ENCODE measurements at places on chromosomes 7 and 10.

DNA sequence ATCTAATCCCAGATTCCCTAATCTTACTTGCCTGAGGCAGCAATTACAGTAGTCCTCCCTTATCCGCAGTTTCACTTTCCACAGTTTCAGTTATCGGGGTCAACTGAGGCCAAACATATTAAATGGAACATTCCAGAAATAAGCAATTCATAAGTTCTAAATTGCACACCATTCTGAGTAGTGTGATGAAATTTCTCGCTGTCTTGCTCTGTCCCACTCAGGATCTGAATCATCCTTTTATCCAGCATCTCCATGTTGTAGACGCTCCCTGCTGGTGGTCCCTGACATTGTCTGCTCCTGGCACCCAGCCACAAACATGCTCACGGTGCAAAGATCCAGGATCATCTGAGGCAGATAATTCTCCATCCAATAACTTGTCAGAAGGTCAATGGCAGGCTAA is 128.7 kb upstream of the CXCL12 start:
- no peak for DNase-seq

DNA sequence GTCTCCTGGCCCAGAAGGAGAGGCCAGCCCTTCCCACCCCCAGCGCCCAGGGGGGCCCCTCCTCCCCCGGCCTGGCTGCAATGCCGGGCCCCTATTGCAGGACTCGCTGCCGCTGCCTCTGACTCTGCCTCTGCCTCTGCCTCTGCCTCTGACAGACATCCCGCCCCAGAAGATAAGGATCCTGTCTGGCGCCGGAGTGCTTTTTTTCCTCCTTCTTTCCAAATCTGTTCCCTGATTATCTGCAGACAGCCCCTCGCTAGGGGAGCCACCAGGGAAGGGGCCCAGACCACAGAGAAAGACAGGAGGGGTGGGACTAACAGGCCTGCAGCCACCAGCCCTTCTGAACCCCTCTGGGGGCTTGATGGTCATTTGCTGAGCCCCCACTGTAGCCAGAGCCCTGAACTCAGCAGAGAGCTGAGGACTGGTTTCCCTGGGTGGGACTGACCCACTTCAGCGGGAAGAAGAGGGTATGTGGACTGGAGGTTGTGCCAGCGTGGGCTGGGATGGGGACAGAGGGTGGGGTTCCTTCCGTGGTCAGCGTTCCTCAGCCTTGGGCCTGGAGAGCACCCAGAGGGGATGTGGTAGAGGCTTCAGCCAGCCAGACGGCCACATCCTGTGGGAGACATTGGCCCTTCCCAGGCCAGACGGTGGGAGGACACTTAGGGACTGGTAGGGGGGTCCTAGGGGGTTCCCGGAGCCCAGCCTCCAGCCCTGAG is 22.8 kb downstream of the UNC5B start:
- DNase-seq, result no peak

- DNase-seq, result no peak
Measured at GRCh38 chr10:35236739-35237138, 99.6 kb upstream of the CCNY start.

DNA sequence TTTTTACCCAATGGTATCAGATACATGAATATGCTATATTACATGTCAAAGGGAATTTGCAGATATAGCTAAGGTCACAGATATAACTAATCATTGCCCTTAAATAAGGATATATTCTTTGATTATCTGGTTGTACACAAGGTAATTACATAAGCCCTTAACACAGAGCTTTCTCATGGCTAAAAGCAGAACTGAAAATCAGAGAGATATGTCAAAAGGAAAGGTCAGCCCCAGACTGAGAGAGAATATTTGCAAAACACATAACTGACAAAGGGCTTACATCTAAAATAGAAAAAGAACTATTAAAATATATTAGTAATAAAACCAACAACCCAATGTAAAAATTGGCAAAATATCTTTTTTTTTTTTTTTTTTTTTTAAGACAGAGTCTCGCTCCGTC is 1029.5 kb upstream of the LRRN3 start:
- no peak for DNase-seq

GRCh38 chr7:77655836-77656455 is 40.3 kb upstream of the RSBN1L start:
- peak; percentile 45 for DNase-seq

- no peak for DNase-seq
Measured at GRCh38 chr10:19929506-19930140, 113.4 kb downstream of the PLXDC2 start.

- peak; percentile 50 for DNase-seq
Measured at GRCh38 chr7:130154131-130154500, 51.1 kb downstream of the TMEM209 start.

DNA sequence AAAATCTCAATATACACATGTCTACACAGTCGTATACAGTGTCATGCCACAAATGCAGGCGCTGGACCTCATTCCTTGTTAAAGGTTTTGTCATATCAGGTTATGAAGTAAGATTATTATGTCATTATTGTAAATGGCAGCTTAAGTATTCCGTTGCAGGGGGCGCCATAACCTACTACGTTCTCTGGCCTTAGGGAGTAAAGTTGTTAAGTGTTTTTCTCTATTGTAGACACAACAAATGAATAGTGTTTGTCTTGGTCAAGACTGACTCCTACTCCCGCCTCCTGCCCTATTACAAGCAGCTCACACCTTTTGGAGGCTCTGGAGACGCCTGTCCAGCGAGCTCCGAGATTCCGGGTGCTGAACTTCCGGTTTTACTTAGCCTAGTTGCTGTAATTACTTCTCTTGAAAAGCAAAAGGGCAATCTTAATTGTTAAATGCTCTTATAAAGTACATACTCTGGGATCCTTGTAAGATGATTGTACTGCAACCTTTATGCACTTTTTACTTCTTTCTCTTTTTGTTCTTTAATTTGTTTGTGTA is 994 bp downstream of the GATAD1 start:
- peak; percentile 75 for DNase-seq

GRCh38 chr7:16046041-16046440 is 359.6 kb upstream of the MEOX2 start:
- DNase-seq, result no peak

DNA sequence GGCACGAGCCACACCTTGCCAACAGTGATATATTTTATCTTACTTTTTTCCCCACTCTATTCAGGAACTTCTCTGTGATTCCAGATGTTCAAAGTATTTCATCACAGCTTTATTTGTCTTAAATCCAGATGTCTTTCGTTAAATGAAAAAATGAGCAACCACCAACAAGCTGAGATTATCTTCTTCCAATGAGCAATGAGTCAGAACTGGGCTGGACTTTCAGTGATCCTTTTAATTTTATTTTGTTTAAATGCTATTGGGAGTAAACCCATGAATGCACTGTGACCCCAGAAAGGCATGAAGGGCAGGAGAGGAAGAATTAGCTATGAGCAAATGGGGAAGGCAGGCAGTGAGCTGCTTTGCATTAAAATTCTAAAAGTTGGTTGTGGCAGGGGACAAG is 77.6 kb upstream of the IMMP2L start:
- no peak for DNase-seq

DNA sequence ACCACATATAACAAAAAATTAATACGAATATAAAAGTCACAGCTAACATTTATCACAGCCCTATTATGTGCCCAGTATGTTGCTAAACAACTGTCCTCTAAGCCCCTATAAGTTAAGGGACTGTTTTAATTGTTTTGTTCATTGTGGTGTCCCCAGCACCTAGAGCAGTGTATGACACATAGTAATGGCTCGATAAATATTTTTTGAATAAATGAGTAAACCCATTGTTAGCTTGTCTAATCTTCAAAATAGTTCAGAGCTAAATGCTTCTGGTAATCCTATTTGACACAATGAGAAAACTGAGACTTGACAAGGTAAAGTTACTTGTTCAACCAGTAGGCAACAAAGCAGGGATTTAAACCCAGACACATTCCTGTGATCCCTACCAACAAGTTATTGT is 78.4 kb upstream of the NEUROD6 start:
- no peak for DNase-seq

- peak; percentile 34 for DNase-seq
Measured at GRCh38 chr7:100407285-100408180, 21.0 kb downstream of the ZCWPW1 start.

DNA sequence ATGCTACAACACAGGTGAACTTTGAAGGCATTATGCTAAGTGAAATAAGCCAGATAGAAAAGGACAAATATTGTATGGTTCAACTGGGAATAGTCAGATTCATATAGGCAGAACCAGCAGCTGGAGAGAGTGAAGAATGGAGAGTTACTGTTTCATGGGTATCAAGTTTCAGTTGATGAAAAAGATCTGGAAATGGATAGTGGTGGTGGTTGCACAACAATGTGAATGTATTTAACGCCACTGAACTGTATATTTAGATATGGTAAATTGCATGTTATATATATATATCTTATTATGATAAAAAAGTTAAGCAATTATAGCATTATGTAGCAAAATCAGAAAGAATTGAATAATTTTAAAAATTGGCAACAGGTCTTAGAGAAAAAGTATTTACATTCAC is 3.9 kb downstream of the LMBR1 start:
- no peak for DNase-seq

- DNase-seq, result no peak
Measured at GRCh38 chr10:111078505-111079185, 1.8 kb downstream of the ADRA2A start.

- DNase-seq, result peak; percentile 84
Measured at GRCh38 chr10:103859161-103860086, 4.0 kb upstream of the SH3PXD2A start.

GRCh38 chr7:93921607-93922566 is at the start of gene GNG11:
GNG11 (plus strand) TSS chr7:93921735; CDS start chr7:93922138, 403 bp downstream.
- peak; percentile 35 for DNase-seq

DNA sequence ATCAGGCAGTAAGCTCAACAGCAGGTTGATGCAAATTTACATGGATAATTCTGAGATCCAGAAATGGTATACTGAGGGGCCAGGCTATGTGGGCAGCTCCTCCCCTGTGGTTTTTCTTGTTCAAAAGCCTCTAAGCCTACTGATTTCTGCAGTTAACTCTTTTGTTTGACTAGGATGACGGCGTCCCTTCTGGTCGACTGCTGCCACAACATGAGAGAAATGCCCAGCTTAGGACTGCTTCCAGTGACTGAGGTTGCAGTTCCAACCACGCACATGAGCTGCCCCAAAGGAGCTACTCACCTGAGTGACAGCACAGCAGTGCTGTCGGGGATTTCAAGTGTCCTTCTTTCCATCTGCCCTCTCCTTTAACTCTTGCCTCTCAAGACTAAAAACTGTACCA is 973.0 kb upstream of the GHITM start:
- DNase-seq, result no peak

- DNase-seq, result no peak
Measured at GRCh38 chr7:150977382-150978125, 567 bp downstream of the KCNH2 start.

DNA sequence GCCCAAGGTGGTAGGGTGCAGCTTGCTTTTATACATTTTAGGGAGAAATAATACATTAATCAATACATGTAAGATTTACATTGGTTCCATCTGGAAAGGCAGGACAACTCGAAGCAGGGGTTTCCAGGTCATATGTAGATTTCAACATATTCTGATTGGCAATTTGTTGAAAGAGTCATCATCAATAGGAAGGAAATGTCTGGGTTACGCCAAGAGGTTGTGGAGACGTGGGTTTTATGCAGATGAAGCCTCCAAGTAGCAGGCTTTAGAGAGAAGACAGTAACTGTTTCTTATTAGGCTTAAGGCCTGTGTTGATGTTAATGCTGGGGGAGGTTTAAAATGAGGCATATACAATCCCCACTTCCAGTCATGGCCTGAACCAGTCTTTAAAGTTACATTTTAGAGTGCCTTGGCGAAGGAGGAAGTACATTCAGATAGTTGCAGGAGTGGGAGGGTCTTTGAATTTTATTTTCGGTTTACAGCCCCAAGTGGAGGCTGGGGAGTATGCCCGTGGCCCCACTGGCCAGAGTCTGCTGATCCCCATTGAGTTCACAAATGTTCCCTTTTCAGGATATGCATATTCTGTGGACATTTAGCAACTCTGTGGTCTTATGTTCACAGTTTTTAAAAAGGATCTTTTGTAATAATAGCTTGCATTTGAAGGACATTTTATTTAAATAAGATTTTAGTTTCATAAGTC is 166.0 kb upstream of the GDF10 start:
- no peak for DNase-seq

DNA sequence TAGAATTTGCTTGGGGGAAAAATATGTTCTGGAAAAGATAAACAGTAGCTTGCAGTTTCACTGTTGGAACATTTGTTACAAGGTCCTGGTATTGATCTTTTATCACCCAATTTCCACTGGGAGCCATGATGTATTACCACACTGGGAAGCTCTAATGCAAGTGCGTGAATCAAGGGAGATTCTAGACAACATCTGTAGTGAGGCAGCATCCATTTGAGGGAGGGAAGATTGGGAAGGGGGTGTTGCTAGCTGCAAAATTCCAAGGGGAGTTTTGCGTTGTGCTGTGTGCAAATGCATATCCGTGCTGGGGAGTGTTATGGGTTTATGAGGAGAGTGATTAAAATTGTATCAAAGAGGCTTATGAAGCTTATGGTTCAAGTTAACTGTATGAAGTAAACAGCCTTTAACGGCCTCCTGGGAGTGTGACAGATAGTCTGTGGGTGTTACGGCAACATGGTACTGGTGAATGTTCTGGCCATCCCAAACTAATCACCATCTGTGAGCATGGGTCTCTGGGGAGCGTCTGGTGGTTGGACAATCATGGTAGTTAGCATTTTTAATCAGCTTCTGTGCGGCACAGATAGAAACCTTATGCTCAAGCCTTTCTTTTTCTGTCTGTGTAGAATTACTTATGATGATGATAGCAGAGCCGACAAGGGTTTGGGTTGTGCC is 601.9 kb upstream of the GALNT17 start:
- no peak for DNase-seq

DNA sequence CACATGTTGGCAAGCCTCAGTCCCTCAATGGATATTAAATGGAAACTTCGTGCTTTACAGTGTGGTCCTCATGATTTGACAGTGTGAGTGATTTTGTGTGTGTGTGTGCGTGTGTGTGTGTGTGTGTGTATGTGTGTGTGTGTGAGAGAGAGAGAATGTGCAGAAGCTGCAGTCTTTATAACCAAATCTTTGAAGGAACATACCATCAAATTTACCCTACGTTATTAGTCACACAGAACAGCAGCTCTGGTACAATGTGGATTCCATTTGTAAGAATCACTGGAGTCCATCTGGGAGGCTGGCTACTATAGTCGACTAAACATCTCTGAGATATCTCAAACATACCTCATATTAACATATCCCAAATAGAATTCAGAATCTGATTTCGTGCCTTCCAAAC is 928.0 kb upstream of the POT1 start:
- no peak for DNase-seq

All from colonic mucosa (tissue), 4 donors.